ENCODE measurements at places on chromosomes 2 and 18.

DNA sequence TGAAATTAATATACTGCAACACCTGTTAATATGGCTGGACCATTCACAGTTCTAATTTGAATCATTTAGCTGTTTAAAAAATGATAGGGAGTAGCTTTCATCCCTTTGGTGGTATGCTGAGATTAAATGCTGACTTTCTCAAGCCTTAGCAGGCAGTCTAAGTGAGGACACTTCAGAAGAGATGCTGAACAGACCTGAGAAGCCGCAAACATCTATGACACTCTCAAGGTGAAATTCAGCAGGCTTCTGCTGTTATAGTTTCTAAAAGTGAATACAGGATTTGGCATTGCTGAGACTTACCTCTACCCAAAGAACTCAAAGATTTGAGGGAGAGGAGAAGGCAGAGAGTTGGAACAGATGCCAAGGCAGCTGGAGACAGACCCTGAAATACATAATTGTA lies 431.2 kb upstream of the FAM98A start:
- no peak for DNase-seq

- no peak for DNase-seq
Measured at GRCh38 chr2:100980046-100980445, 22.0 kb upstream of the RPL31 start.

DNA sequence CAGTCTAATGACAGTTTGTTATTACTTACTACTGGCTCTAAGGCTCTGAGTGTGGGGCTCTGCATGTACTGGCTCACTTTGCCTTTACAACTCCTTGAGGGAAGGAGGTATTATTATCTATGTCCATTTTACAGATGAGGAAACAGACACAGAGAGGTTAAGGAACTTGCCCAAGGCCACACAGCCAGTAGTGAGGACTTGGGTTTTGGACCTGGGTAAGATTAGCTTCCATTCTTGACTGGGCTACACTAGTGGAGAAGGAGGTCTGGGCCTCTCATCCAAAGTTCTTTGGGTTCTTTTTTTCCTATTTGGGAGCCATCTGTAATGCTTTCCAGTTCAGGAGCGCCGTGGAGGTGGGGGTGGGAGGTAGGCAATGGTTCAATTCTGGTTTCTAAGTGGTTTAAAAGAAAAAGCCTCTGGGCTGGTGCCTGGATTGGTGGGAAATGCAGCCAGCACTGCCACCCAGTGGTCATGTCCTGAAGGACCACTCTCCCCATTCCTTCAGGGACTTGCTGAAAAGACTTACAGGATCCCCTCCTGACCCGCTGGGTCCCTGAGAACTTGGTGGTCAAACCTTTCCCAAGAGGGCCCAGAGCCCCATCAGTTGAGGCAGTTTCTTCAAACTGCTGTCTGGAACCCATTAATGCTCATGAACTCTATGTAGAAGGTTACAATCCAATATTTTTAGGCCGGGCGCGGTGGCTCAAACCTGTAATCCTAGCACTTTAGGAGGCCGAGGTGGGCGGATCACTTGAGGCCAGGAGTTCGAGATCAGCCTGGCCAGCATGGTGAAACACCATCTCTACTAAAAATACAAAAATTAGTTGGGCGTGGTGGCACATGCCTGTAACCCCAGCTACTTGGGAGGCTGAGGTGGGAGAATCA lies 38.6 kb upstream of the NOTO start:
- DNase-seq, result peak; percentile 38

GRCh38 chr2:55420439-55420725 lies 726 bp upstream of the CCDC88A start:
- DNase-seq, result no peak

- DNase-seq, result no peak
Measured at GRCh38 chr18:46484971-46485370, 172.0 kb downstream of the LOXHD1 start.

- no peak for DNase-seq
Measured at GRCh38 chr18:57270156-57270555, 82.2 kb upstream of the ST8SIA3 start.

GRCh38 chr2:114005110-114005783 lies 115.4 kb downstream of the ACTR3 start:
- no peak for DNase-seq

DNA sequence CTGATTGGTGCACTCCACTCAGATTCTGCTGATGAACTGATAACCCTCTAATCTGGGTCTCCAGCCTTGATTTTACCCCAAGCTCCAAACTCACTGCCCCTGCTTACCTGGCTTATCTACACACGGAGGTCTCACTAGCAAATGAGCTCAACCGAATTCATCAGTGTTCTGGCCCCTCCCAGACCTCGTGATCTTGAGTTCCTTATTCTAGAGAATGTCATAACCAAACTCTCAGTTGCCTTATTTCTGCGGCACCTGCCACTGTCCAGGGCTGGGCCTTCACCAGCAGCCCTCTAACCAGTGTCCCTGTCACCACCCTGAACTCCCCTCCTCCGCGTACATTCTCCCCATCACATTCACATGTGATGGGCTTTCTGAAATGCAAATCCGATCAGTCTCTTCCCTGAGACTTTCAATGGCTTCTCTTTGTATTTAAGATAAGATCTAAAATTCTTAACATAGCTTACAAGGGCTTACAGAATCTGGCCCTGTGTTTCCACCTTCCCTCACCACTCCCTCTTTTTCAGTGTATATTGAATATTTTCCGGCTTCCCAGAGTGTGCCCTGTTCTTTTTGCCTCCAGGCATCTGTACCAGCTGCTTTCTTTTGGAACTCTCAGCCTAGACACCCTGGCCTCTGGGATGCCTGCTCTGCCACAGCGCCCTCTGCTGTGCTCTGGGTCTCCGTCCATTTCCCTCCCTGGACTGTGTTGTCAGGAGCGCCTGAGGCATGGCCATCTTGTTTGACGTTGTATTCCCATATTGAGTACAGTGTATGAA lies 31.1 kb downstream of the NAB1 start:
- DNase-seq, result no peak

- no peak for DNase-seq
Measured at GRCh38 chr2:186325827-186326535, 160.1 kb upstream of the ZC3H15 start.

GRCh38 chr18:9910661-9911060 lies 3.2 kb upstream of the VAPA start:
- no peak for DNase-seq

DNA sequence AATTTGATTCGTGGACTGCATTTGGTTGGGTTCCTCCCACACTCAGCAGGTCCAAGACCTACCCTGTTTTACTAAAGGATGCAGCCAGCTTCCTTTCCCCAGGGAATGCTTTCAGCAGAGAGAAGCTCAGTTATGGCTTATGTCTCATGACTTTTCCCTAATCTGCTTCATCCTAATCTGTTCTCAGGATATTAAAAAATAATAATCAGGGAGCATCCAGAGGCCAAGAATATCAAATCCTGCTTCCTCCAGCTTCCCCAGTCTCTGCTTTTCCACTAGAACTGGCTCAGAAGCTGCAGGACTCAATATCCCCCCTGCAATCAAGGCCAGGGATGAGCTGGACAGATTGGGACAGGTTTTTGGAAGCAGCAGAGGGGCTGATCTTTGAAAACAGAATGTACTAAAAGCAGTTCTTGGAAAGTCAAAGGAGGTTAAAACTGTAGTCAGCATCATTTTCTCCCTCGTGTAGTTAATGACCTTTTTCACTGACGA lies 326.9 kb upstream of the TNP1 start:
- no peak for DNase-seq

DNA sequence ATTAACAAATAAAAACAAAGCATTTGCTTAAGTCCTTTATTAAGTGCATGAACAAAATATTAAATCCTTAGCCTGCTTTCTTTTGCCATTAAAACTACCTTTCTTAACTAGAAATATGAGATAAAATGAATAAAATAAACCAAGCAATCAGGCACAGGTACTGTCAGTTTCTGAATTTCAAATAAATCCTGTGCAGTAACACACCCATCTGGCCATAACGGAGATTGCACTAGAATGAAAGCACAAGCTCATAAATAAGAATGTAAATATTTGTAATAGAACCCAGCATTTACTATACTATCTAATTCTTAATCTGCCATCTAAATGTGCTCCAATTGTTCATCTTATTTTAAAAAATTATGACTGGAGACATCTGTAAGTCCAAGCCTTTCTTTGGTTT lies 31.9 kb downstream of the PRKRA start:
- no peak for DNase-seq

- peak; percentile 77 for DNase-seq
Measured at GRCh38 chr2:234451852-234452625, 44.8 kb downstream of the ARL4C start.

DNA sequence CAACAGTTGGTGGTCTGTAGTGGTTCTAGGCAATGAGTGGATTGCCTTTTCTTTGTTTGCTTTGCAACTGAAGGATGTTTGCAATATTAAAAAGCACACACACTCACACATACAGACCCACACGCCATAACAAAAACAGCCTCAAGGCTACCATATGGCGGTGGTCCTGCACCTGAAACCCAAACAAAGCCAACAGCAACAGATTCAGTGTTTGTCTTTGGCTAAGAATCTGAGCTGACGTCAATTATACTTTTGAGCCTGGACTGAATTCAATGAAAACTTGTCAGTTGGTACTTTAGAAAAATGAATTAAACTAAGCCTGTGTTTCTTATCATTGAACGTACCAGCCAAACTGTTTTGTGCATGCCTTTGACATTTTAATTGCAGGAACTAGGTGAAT lies 65.0 kb upstream of the NYAP2 start:
- DNase-seq, result no peak

Measured in fibroblast of skin of left quadriceps (primary cell).